ENCODE measurements at places on chromosomes 16 and 17.

GRCh38 chr16:69768666-69769065, 6.5 kb downstream of the WWP2 start:
- no peak for DNase-seq

- DNase-seq = no peak
Observed at GRCh38 chr16:27112093-27112811, 45.5 kb downstream of the C16orf82 start.

DNA sequence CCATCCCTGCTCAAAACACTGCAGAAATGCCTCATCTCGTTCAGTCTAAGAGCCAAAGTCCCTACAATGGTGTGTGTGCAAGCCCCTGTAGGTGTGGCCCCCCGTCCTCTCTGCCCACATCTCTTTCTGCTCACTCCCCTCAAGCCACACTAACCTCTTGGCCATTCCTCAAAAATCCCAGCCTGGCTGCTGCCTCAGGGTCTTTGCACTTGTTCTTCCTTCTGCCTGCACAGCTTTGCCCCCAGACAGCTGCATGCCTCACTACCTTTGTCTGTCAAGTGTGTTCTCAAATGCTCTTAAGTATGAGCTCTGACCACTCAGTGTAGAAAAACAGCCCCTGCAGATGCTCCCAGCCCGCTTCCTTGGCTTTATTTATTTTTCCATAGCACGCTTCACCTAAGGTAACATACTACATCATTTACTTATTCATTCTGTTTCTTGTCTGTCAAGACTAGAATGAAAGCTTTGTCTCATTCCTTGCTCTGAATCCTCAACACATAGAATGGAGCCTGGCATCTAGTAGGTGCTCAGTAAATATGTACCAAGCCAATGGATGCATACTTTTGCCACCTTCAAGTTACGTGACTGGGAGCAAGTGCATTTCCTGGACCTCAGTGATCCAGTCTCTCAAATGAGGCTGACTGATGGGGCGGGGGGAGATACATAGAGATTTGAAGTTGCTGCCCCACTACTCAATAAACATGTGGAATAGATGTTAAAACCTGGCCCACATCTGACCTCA, 38.1 kb downstream of the RAI1 start:
- no peak for DNase-seq

- no peak for DNase-seq
Observed at GRCh38 chr17:62713086-62713881, 85.8 kb downstream of the MRC2 start.

DNA sequence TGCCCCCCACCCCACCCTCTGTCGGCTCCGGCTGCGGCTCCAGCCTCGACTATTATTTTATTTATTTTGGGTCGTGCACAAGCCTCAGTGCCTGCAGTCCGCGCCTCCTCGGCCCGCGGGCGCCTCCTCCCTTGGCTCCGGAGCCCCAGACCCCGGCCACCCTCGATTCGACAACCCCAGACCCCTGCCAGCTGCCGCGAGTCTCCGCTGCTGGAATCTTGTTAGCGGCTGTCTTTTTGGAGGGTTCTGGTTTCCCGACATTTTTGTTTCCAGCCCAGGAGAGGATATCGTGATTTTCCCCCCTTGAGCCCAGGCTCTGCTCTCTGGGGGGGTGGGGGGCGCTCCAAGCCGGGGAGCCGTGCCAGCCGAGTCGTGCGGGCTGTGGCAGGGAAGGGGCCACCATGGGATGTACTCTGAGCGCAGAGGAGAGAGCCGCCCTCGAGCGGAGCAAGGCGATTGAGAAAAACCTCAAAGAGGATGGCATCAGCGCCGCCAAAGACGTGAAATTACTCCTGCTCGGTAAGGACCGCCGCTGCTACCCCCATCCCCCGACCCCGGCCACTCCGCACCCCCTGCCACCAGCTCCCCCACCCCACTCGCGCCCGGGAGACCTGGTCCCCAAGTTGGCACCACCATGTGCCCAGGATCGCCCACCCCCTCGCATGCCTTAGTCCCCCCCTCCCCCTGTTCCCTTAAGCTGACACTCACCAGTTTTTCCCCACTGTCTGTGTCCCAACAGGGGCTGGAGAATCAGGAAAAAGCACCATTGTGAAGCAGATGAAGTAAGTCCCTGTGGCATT, 746 bp downstream of the GNAO1 start:
- no peak for DNase-seq

GRCh38 chr17:80822700-80823410, 168.8 kb upstream of the CHMP6 start:
- DNase-seq = no peak

- no peak for DNase-seq
Observed at GRCh38 chr16:69845181-69845580, 83.0 kb downstream of the WWP2 start.

GRCh38 chr17:77107506-77108433, 33.0 kb upstream of the SEC14L1 start:
- no peak for DNase-seq

DNA sequence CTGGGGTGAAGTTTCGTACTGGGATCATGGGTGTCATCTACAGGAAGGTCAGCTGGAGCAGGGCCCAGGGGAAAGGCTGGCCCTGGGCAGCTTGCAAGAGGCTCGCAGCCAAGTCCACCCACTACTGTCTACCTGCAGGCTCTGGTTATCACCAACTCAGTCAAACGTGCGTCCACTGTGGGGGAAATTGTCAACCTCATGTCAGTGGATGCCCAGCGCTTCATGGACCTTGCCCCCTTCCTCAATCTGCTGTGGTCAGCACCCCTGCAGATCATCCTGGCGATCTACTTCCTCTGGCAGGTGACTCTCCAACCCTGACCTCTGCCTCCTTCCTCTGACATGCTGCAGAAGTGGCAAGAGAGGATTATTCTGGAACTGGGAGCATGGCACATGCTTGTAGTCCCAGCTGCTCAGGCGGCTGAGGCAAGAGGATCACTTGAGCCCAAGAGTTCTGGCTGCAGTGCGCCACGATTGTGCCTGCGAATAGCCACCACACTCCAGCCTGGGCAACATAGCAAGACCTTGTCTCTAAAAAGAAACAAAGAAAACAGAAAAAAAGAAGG, 29.2 kb downstream of the ABCC3 start:
- no peak for DNase-seq

- DNase-seq = no peak
Observed at GRCh38 chr17:32552280-32552679, 65.5 kb downstream of the CDK5R1 start.

GRCh38 chr17:50534222-50534978, 1.9 kb downstream of the EPN3 start:
- DNase-seq = no peak

- no peak for DNase-seq
Observed at GRCh38 chr17:36510636-36511035, 24.0 kb downstream of the MYO19 start.

- no peak for DNase-seq
Observed at GRCh38 chr16:49009204-49009603, 272.4 kb downstream of the CBLN1 start.

GRCh38 chr17:17684906-17685774, 3.9 kb downstream of the RAI1 start:
- no peak for DNase-seq

GRCh38 chr16:4604401-4604800, 10.3 kb downstream of the UBALD1 start:
- no peak for DNase-seq

- DNase-seq = no peak
Observed at GRCh38 chr17:55730380-55730779, 7.7 kb upstream of the TMEM100 start.

DNA sequence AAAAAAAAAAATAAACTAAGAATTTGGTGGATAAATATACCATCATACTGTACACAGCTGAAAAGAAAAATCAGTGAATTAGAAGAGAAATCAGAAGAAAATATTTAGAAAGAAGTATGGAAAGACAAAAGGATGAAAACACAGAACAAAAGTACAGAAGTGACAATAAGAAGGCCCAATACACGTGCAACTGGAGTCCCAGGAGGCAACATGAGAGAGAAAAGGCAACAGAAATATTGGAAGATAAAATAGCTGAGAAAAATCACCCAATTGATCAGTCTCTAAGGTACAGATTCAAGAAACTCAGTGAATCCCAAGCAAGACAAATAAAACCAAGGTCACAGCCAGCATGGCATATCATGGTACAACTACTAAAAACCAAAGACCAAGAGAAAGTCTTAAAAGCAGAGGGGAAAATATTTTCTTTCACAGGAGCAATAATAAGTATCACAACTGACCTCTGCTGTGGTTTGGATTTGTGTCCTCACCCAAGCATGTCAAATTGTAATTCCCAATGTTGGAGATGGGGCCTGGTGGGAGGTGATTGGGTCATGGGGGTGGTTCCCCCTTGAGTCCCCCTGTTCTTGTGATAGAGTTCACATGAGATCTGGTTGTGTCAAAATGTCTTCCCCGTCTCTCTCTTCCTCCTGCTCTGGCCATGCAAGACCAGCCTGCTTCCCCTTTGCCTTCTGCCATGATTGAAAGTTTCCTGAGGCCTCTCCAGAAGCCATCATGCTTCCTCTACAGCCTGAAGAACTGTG, 20.2 kb upstream of the ENGASE start:
- no peak for DNase-seq

DNA sequence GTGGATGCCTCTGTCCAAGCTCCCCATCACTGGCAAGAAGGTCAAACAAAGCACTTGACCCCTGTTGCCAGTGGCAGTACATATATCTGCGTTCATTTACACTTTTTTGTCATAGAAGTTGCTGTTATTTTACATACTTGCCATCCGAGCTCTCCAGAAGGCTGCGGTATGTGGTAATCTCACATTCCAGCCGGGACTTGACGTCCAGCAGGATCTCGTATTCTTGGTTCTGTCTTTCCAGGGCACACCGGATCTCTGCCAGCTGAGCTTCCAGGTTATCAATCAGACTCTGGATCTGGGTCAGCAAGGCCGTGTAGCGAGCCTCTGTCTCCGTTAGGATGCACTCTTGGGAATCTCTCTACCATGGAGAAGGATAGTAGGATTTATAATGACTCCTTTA, 6.6 kb downstream of the KRT39 start:
- no peak for DNase-seq

DNA sequence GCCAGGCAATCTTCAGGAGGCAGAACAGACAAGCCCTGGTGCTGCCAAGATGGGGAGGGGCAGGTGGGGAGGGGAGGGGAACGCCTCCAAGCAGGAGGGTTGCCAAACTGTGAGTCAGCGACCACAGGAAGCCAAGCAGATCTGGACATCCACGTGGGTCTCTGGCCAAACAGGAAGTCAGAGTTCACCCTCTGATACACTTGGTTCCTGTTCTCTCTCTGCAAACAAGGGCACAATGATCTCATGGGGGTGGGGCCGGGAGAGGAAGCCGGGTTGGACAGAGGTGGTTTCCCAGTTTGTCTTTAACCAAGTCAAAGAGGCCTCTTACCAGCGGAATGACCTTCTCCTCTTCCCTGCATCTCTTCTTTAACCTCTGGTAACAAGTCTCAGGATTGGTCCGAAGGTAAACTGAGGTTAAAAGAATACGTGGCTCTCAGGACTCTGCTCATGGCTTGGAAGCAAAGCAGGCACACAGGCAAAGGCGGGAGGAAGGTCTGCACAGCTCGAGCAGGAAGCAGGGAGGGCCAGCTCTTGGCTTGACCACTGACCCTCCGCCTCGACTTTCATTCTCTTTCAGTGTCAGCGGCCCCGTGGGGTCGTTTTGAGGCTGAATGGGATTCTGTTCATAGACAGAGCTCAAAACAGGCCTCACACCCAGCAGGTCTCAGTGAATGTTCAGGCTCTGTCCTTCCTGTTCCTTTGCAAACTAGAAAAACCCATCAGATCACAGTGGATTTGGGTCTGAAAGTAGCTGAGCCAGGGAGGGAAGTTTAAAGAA, 32.9 kb downstream of the TK2 start:
- peak; percentile 89 for DNase-seq

DNA sequence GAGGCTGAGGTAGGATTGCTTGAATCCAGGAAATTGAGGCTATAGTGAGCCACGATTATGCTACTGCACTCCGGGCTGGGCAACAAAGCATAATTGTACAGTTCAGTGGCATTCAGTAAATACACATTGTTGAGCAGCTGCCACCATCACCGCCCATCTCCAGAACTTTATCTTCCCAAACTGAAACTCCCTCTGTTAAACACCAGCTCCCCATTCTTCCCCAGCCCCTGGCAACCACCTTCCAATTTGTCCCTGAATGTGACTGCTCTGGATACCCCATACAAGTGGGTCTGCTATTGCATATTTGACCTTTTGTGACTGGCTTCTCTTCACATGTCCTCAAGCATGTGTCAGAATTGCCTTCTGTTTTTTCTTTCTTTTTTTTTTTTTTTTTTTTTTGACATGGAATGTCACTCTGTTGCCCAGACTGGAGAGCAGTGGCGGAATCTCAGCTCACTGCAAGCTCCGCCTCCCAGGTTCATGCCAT, 2.9 kb downstream of the RPL38 start:
- DNase-seq = no peak

DNA sequence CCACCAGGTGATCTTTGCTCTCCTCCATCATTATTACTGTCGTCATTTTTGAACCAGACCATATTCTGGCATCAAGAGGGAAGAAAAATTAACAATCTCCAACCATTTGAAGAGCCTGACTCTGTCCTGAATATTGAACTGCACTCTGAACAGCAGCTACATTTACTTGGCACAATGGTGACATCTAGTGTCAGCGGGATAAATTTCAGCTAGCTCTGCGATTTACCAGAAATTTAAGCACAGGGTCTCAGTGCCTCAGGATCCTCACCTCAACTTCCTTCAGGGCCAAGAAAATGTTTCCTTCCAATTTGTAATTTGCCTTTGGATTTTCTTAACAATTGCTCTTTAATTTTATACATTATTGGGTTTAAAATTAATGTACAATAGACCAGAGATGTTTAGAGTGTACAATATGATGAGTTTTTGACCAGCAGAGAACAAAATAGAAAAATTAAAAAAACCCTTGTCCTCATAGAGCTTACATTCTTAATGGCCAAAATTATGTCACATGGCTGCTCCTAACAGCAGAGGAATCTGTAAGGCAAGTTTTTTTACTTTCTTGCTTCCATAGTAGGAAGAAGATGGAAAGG, 10.7 kb upstream of the ZNF19 start:
- peak; percentile 47 for DNase-seq

All from renal cortex interstitium (tissue), 15 donors.